Sciatic nerve (tissue), 2 donors: ENCODE measurements at places on chromosomes 2 and 18.

DNA sequence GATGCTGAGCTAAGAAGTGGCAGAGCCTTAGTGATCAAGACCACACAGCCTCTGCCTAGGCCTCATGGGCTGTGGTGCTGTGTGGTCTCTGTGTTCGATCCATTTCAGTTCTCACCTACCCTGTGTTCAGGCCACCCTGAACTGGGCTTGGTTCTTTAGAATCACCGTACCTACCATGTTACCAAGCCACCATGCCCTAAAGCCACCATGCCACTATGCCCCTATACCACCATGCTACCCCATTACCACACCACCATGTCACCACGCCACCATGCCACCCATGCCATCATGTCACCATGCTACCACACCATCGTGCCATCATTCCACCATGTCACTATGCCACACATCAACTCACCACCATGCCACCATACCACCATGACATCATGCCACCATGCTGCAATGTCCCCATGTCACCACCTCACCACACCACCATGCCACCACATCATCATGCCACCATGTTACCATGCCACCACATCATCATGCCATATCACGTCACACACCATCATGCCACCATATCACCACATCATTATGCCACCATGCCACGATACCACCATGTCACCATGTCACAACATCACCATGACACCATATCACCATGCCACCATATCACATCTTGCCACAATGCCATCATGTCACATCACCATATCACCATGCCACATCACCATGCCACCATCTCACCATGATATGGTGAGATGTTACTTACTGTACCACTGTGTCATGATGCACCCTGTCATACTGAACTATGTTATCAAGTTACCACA lies 191.0 kb upstream of the ARL4C start:
- DNase-seq = no peak

DNA sequence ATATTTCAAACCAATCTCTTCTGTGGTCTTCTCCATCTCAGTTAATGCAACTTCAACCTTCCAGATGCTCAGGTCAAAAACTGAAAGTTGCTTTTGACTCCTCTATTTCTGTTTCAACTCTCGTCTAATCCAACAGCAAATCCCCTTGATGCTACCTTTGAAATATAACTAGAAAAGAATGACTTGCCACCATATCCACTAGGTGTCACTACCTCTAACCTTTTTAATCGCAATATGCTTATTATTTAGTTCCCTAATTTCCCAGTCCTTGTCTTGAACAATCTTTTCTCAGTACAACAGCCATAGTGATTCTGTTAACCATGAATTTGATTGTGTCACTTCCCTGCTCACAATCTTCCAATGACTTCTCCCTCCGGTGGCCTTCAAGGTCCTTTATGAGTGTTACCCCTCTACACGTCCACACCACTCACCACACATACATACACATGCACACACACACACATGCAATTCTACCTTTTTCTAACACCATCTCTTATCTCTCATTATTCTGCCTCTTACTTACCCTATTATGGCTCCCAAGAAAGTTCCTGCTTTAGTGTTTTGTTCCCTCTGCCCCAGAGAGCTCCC lies 245.5 kb upstream of the KCNJ3 start:
- no peak for DNase-seq

DNA sequence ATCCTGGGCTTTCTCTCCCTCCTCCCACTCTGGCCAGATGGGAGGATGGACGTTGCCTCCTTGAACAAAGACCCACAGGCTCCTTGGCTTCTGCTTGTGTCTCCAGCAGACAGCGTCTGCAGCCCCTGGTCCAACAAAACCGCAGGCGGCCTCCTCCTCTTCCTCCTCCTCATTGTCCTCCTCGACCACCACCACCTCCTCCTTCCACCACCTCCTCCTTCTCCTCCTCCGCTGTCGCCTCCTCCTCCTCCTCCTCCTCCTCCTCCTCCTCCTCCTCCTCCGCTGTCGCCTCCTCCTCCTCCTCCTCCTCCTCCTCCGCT lies 45.7 kb upstream of the ALPP start:
- DNase-seq = peak; percentile 47

DNA sequence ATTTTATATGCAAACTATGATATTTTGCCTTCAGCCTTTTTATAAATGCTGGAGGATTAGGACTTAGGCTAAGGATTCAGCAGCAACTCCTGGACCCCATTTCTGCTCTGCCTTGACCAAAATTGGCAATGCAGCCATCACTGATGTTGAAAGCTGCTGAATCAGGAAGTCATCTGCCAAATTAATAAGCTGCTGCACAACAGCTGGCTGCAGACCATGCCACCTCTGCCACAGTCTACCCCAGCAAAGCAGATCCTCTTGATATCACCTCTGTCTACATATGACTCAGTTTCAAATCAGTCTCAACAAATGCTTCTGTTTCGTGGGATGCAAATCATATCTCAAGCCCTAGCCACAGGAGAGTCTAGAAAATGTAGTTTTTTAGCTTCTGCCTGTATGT lies 7.1 kb upstream of the SOS1 start:
- no peak for DNase-seq

DNA sequence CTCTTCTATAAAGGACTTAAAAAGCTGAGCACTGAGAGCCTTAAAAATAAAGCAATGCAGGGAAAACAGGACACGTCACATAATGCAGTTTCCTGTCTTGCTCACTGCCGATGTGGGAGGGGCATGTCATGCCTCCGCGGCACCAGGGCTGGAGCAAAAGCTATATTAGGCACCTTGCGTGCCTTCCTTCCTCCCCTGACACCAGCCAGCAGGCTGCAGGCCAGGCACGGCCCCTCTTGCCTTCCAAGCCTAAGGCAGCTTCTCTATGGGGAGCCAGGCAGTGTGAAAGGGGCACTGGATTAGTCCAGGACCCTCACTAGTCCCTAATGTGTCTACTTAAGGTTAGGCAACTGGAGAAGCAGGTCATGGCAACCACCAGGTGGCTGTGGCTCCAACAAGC lies 26.3 kb downstream of the MRPL35 start:
- no peak for DNase-seq

GRCh38 chr2:150517951-150518680 lies 30.6 kb upstream of the RND3 start:
- DNase-seq = no peak

DNA sequence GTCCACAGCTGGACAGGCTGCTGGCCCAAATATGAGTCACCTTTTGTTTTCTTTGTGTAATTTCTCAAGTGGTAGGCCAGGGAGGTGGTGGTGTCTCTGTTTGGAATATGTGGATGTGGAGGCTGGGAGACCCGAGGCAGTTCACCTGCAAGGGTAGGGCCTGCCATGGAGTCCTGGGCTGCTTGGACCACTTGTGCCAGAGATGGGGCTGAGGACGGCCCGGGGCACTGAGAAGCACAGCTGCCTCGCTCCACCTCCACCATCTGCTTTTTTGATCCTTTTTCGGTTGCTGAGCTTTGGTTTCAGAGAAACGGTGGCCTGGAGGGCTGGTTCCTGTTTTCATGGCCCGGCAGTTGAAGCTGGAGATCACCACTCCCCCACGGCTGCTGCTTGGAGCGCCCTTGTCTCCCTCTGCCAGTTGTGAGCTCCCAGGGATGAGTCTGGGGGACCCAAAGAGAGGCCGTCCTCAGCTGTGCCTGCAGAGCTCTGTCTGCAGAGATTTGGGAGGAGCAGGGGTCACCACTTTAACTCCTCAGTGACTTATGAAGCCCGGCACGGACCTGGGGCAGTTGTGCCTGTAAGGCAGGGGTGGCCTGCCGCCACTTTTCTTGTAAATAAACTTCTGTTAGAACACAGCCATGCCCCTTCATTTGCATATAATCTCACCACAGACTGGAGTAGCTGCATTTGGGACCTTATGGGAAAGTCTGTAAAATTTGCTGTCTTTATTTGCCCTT lies 67.6 kb upstream of the MCFD2 start:
- DNase-seq = no peak

- DNase-seq = no peak
Measured at GRCh38 chr2:101731221-101732054, 33.9 kb downstream of the MAP4K4 start.

DNA sequence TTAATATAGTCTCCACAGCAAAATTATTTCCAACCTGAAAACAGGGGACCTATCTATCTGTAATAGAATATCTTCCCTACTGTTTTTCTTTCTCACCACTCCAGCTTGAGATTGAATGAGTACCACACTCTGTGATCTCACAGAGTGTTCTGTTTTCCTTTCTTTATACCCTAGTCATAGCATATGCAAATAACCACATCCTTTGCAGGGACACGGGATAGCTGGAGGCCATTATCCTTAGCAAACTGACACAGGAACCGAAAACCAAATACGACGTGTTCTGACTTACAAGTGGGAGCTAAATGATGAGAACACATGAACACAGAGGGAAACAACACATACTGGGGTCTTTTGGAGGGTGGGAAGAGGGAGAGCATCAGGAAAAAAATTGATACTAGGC lies 224.7 kb downstream of the SLC8A1 start:
- DNase-seq = no peak

DNA sequence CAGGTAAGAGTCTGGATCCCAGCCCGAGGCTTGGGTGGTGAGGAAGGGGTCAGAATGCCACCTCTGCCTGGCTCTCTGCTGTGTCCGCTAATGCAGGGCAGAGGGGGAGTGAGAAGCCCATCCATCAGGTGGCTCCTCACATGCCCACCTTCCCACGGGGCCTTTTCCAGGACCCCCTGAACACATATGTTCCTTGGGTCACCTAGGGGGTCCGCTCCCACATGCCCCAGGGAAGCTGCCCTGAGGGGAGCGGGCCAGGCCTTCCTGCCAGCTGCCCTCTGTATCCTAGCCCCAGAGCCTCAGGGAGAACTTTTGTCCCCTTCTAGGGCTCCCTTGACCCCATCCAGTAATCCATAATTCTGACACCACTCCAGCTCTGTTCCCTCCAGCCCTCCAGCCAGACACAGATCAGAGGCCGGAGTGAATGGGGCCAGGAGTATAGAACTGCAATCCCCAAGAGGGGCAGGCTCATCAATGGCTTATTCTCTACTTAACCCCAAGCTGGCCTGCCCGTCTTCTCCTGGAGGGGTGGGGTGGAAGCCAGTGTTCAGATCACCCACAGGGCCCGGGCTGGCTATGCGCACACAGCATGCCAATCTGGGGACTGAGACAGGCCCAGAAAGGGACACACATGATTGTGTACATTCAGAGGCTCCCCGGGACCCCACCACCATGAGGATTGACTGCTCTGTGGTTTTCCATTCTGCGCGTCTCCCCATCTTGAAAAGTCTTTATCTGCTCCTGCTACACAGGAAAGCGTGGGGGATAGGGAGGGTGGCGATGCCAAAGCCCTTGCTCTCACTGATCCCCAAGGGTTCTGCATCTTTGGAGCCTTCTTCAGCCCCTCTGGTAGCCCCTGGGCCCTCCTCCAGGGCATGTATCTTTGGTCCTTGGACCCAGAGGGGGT lies 1.1 kb downstream of the EMILIN1 start:
- DNase-seq = no peak

DNA sequence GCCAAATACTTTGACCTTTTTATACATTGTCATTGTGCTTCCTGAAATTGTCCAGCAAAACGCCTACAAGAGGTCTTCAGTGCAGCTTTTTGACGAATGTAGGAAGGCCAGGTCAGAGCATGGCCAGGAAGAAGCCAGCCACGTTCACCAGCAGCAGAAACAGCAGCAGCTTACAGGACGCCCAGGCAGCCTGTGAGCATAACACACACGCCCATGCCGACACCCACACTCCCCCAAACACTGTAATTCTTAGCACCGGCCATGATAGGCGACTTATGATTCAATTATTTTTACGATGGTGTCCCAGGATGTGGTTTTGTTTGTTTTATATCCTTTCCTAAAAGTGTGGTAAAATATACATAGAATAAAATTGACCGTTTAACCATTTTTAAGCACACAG lies 249.1 kb upstream of the SALL3 start:
- DNase-seq = peak; percentile 35

- DNase-seq = no peak
Measured at GRCh38 chr18:75450906-75451305, 23.4 kb upstream of the SMIM21 start.

- no peak for DNase-seq
Measured at GRCh38 chr2:10887476-10887875, 24.3 kb upstream of the KCNF1 start.

DNA sequence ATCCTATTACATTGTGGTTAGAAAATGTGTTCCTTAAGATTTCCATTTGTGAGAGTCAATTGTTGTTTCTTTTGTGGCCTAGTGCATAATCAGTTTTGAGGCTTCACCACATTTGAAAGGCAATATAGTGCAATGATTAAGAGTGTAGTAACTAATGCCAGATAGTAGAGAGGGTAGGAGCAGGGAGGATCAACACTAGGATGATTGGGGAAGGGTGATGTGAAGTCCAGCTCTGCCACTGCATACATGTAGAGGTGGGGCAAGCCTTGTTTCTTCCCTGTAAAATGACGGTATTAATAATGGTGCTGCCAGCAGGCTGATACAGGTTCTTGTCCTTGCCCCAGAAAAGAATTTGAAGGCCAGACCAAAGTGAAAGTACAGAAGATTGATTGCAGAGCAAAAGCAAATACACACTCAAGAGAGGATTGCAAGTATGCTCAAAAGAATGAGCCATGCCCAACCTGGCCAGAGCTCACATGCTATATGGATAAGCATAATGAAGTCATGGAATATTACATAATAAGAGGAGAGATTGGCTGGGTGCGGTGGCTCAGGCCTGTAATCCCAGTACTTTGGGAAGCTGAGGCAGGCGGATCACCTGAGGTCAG lies 8.0 kb downstream of the SP100 start:
- no peak for DNase-seq

DNA sequence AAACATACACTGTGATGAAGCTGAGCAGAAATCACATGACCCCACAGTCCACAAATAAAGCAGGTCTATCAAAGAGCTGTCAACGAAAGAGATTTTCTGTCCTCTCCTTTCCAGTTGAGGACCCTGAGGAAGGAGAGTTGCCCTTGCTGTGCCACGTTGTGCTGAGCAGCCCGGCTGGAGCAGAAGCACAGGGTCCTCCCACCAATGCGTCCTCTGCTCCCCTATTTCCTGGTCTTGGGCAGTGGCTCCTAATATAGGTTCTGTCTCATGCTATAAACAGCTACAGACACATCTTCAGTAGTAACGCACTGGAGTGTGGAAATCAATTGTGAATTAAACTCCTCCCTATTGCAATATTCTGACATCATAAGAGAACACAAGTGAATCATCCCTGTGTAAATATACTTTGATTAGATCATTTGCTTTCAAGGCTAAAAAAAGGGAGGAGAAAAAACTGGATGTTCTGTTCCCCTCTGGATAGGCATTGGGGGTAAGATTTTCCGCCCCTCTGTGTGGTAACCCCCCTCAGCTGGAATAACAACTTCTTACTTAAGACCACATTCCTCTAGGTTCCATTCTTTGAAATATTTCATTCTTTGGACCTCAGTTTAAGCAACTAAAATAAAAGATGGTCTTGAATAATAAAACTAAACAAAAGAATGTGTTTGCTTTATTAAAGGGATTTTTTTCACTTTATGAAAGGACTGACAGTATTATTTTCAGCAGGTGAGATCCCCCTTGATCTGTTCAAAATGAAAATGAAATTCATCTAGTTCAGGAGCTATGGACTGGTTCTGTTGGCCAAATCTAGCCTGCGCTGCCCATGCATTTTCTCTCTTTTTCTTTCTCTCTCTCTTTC lies 8.3 kb upstream of the RHOB start:
- DNase-seq = no peak
